ENCODE measurements at places on chromosomes 3 and 15. TPM values are rescaled to one million over a fixed set of nuclear protein-coding genes. Genes with fewer than 3 reads are reported as not detected.

The SNRK gene
- 79.3 TPM for total RNA-seq

The P2RY13 gene
- 1.2 TPM for total RNA-seq

The C3orf80 gene
- total RNA-seq, result not detected

The IQCF5 gene
- total RNA-seq, result not detected

The ITPKA gene
- 1.2 TPM for total RNA-seq

The IMPG2 gene
- total RNA-seq, result 2.1 TPM

The SNTN gene
- total RNA-seq, result not detected

The LINGO1 gene
- 2.9 TPM for total RNA-seq

The DNAH12 gene
- total RNA-seq, result 0.21 TPM

The AGTR1 gene
- 2.2 TPM for total RNA-seq

The SEMA7A gene
- total RNA-seq, result 5.8 TPM

The KNG1 gene
- total RNA-seq, result not detected

The RASL12 gene
- 32.8 TPM for total RNA-seq

The HEG1 gene
- 67.7 TPM for total RNA-seq
